ENCODE measurements at places on chromosomes 11 and 22.

- no peak for DNase-seq
Observed at GRCh38 chr11:112249871-112250610, 10.6 kb downstream of the PLET1 start.

- peak; percentile 23 for DNase-seq
Observed at GRCh38 chr11:34126959-34127848, 21.8 kb downstream of the NAT10 start.

DNA sequence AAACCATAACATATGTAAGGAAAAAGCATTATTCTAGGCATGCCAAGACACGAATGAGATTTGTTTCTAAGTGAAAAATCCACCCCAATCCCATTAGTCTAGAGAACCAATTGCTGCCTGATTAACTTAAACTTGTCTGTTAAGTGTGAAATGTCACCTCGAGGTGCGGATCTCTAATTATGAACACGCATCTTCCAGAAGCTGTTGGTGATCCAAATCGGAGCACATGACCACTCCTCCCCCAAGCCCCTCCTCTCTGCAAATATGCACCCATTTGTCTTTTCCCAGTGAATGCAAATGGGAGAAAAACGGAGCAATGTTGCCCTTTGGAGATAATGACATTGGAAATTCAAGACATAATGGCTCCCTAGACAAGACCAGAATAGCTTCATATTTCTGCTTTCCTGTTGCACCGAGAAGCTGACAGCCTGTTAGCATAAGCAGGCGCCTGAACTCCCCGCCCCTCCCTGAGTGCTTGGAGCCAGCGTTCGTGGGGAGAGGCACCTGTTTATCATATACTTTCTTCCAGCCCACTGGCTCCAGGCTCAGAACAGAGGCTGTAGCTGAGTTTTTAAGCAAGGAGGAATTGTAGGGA lies 6.0 kb upstream of the FXYD6 start:
- no peak for DNase-seq

DNA sequence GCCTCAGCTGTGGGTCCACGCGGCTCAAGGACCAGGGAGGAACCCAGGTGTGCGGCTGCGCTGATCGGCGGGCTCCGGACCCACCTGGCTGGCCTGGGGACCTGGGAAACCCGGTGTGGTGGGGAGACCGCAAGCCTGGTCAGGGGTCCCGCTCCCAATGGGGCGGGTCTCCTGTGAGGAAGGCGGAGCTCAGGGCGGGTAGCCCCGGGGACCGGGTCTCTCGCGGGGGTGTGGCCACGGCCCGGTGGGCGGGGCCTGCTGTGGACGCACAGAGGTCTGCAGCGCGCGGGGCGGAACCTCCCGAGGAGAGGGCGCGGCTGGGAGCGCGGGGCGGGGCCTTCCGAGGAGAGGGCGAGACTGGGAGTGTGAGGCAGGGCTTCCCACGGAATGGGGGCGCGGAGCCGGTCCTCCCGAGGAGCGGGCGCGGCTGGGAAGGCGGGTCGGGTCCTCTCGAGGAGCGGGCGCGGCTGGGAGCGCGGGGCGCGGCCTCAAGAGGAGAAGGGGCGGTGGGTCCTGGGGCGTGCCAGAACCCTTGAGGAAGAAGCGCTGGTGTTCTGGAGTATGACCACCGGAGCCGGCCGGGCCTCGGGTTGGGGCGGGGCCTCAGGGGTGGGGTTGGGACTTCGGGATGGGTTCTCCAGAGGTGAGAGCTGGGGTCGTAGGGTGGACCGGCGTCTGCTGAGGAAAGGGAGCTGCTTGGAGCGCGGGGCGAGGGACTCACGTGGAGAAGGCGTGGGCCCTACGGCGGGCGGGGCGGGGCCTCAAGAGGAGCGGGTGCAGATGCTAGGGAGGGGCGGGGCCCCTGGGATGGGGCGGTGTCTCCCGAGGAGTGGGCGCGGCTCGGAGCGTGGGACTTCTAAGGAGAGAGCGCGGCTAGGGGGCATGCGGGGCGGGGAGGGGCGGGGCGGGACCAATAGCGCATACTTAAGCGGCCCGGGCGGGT lies 20.8 kb downstream of the DGCR6L start:
- DNase-seq = peak; percentile 83

DNA sequence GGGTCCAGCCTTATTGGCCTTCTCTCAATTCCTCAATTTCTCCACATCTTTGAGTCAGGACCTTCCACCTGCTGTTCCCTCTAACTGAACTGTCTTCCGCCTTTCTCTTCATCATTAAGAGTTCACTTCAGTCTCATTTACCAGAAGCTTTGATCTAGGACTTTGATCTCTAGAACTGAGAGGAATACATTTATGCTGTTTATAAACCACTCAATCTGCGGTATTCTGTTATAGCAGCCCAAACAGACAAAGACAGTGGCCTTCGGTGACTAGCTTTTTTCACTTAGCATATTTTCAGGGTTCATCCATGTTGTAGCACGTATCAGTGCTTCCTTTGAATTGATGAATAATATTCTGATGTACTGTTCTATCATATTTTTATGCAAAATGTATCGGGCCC lies 10.5 kb downstream of the CLPB start:
- no peak for DNase-seq

DNA sequence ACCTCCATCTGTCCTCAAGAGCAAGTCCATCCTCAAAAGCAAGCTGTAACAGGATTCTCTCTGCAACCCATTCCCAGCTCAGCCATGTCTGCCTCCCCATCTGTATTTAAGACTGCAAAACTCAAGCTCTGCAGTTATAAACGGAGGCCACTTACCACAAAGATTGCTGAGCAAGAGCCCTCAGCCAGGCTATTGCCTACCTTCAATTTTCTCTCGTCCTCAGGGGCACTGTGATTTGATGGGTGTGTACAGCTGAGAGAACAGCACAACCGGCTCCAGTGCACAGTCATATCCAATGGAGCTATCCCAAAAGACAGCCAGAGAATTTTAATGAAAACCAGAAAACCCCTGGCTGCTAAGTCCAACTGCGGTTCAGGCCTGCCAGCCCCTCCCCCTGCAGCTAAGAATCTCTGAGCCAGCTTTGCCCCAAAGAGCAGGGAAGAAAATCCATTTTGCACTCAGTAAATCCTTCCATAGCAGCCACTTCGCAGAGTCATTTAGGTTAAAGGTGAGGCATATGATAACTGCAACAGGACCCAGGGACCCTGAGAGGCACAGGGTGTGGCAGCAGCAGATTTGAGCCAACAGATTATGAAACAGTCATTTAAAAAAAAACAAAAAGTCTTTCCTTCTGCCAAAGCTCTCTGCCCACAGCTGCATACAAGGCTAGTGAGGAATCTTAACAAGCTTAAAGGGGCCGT lies 37.6 kb downstream of the RAB30 start:
- no peak for DNase-seq

DNA sequence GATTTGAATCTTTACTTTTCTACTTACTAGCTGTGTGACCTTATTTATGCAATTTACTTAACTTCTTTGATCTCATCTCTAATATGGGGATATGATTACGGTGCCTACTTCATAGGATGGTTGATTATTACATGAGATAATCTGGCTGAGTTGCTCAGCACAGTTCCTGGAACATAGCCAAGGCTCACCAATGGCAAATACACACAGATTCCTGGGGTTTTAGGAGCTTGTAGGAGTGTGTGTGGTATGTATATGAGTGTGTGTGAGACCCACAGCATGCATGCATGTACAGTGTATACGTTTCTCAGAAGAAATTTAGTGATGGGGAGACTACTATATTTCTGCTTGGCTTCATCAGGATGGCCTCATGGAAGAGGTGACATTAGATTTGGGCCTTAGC lies 256.9 kb downstream of the KIRREL3 start:
- no peak for DNase-seq

GRCh38 chr11:97895572-97895971 lies 1125.2 kb upstream of the CNTN5 start:
- DNase-seq = no peak

- no peak for DNase-seq
Observed at GRCh38 chr11:132202621-132203020, 832.2 kb downstream of the NTM start.

DNA sequence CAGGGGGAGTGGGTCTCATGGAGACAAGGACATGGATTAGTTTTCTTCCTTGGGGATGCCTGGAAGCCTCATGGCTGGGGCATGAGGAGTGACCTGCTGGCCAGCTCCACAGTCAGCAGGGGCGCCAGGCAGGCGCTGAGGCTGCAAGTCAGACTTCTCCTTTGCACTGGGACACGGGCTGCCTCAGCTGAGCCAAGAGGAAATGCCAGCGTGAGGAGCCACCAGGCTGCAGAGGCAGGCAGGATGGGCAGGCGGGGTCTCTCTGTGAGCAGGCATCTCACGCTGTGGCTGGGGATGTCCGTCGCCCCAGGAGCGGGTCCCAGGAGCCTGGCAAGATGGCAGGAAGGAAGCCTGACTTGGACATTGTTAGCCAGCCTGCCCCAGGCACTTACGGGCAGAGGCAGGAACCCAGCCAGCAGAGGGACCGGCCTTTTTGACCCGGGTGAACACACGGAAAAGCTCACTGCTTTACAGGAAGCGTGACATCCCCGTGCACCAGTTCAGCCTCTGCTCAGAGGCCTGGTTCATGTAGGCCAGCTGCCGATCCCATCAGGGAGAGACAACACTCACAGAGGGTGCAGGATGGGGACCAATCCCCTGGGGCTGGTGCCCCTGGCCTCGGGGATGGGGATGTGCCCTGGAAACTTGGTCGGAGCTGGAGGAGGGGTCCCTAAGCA lies 10.2 kb downstream of the GNB1L start:
- DNase-seq = no peak

All from RKO (cell line).